ENCODE measurements at places on chromosomes 16 and 17. TPM values are rescaled to one million over a fixed set of nuclear protein-coding genes. Genes with fewer than 3 reads are reported as not detected.
A peak's percentile ranks its signal among the peaks of the same experiment; 100 is the strongest.

DNA sequence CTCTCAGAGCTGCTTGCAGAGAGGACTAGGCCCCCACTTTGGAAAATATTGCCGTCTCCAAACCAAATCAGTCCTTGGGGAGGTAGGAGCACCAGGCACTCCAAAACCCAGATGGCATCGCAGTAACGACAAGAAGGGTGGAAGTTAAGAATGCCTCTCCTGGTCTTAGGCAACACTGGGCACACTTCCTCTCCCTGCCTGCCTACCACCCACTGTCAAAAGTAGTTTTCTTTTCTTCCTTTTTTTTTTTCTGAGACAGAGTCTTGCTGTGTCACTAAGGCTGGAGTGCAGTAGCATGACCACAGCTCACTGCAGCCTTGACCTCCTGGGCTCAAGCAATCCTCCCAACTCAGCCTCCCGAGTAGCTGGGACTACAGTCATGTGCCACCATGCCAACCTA, 47.2 kb downstream of the SRL start:
- DNase-seq = no peak
- H3K27me3 ChIP-seq = no peaks in the 10 kb centered on the region
- peaks cover 7% of the 10 kb centered on the region for H3K4me1 ChIP-seq
- H3K4me3 ChIP-seq = no peak overlapping the region
- H3K36me3 ChIP-seq = peaks cover 68% of the 10 kb centered on the region

The FOXO3B gene
- total RNA-seq = 5.6 TPM

The CSH1 gene
- not detected for total RNA-seq

DNA sequence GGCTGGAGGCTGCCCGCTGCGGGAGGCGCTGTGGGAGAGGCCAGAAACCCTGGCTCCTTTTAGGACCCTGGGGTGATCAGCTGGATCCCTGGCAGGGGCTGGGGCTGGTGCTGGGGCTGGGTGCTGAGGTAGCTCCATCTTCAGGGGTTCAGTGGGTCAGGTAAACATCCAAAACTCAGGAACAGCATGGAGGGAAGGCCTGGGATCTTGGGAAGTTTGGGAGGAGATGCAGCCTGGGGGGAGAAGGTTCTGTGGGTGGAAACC, 21.0 kb downstream of the ADGRG5 start:
- H3K27ac ChIP-seq = no peak overlapping the region
- DNase-seq = no peak
- H3K4me3 ChIP-seq = no peak overlapping the region
- H3K4me1 ChIP-seq = no peaks in the 10 kb centered on the region
- no peaks in the 10 kb centered on the region for H3K36me3 ChIP-seq

DNA sequence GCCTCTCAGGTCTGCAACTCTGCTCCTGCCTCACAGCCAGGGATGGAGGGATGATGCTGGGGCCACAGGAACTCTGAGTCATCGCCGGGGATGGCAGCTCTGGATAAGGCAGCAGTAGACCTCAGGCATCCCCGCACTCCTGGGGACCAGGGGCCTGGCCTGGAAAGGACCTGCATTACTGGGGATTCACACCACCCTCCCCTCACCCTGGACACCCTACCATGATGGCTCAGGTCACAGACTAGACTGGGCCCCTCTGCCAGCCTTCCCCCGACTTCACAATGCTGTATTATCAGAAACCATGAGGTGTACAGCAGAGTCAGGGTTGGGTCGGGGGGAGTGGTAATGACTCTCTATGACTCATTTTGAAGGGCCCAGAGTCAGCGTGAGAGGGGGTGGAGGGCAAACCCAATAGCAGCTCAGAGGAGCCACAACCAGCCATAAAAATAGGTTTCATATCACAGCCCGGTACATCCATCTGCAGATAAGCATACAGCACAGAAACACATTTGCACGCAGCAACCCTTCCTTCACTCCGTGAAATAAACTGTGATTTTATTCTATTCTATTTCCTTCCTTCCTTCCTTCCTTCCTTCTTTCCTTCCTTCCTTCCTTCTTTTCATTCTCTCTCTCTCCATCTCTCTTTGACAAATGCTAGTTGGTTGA, 28.8 kb downstream of the DYNLRB2 start:
- no peak for DNase-seq
- H3K27ac ChIP-seq = no peak overlapping the region
- no peak overlapping the region for H3K4me3 ChIP-seq
- H3K4me1 ChIP-seq = no peaks in the 10 kb centered on the region

- DNase-seq = no peak
- H3K27ac ChIP-seq = no peak overlapping the region
- no peaks in the 10 kb centered on the region for H3K27me3 ChIP-seq
- no peak overlapping the region for H3K4me3 ChIP-seq
- H3K36me3 ChIP-seq = no peaks in the 10 kb centered on the region
Measured at GRCh38 chr16:86142801-86143236, 243.9 kb downstream of the IRF8 start.

GRCh38 chr16:88639231-88640038, 1.1 kb downstream of the IL17C start:
- H3K4me3 ChIP-seq = no peak overlapping the region
- no peaks in the 10 kb centered on the region for H3K36me3 ChIP-seq
- H3K4me1 ChIP-seq = no peaks in the 10 kb centered on the region
- no peak overlapping the region for H3K27ac ChIP-seq
- DNase-seq = no peak

DNA sequence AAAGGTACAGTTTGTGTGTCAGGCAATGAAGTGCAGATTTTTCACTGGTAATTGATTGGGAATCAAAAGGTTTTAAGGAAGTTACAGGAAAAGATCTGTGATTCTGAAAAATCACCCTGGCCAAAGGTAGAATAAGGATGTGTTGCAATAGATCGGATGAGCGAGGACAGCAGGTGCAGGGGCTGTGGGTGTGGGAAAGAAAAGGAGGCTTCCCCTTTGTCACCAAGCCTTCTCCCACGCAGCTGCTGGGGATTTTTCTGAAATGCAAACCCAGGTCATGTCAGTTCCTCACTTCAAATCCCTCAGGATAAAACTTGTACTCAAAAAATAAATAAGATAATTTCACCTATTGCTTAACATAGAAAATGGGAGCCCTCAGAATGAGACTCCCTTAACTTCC, 47.9 kb upstream of the ARHGAP17 start:
- no peaks in the 10 kb centered on the region for H3K36me3 ChIP-seq
- peaks cover 14% of the 10 kb centered on the region for H3K4me1 ChIP-seq
- no peaks in the 10 kb centered on the region for H3K27me3 ChIP-seq
- peak; percentile 24 for DNase-seq

The EFNB3 gene
- 0.13 TPM for total RNA-seq

DNA sequence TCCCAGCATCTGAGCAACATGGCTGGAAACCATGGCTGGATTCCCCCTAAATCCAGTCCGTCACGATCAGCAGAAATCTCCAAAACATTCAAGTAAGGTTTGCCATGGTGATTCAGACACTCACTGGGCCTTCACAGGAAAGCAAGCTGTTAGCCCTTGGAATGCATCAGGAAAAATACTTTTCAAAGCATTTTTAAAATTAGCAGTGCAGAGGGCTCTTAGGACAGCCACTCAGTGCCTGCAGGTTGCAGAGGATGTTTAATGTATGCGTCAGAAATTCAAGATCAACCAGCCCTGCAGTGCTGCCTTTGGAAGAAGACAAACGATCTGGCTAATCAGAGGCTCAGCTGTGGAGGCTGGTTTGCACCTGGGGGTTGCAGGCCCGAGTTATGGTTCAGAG, 50.3 kb downstream of the FOXL1 start:
- no peaks in the 10 kb centered on the region for H3K27me3 ChIP-seq
- no peak for DNase-seq
- no peak overlapping the region for H3K27ac ChIP-seq

DNA sequence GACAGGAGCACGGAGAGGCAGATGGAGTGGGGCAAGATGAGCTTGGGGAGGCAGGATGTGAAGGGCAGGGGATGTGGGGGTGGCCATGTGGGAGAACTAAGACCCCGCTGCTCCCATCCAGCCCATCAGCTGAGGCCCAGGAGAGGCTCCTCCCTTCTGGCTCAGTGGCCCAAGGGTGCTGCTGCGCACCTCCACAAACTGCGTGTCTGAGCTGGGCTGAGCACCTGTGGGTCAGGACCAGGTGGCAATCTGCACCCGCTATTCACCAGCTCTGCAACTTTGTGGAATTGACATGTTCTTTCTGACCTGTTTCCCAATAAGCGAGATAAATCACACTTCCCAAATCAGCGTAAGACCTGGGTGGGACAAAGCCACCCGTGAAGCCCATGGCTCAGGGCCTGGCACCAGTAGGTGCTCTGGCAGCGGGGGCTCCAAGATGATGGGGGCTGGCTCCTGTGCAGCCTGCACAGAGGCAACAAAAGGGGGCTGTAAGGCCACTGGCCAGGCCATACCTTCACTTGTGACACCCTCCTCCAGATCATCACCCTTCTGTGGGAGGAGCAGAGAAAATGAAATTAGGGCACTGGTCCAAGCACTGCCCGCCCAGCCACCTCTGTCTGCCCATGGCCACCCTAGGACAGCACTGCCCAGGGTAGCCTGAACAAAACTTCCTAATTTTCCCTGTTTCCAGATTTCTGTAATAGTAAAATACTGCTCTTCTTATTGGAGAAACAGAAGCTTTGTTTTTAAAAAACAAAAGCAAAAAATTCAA, 11.7 kb upstream of the SREBF1 start:
- no peak for DNase-seq
- peak overlapping the region; percentile 84 for H3K27ac ChIP-seq
- H3K4me3 ChIP-seq = no peak overlapping the region
- peaks cover 8% of the 10 kb centered on the region for H3K36me3 ChIP-seq
- no peaks in the 10 kb centered on the region for H3K27me3 ChIP-seq
- peaks cover 38% of the 10 kb centered on the region for H3K4me1 ChIP-seq

The ZNF594 gene
- total RNA-seq = 2.9 TPM

- no peak for DNase-seq
- no peaks in the 10 kb centered on the region for H3K27me3 ChIP-seq
- no peaks in the 10 kb centered on the region for H3K36me3 ChIP-seq
Measured at GRCh38 chr16:12203780-12204351, 227.3 kb downstream of the SNX29 start.

The CFAP52 gene
- not detected for total RNA-seq

The C16orf54 gene
- total RNA-seq = 0.26 TPM

- peak overlapping the region; percentile 97 for H3K4me3 ChIP-seq
- H3K4me1 ChIP-seq = peaks cover 26% of the 10 kb centered on the region
- H3K27ac ChIP-seq = peak overlapping the region; percentile 95
- DNase-seq = no peak
- no peaks in the 10 kb centered on the region for H3K36me3 ChIP-seq
Measured at GRCh38 chr16:85800321-85800669, 800 bp downstream of the COX4I1 start.

The POLDIP2 gene
- 281 TPM for total RNA-seq

DNA sequence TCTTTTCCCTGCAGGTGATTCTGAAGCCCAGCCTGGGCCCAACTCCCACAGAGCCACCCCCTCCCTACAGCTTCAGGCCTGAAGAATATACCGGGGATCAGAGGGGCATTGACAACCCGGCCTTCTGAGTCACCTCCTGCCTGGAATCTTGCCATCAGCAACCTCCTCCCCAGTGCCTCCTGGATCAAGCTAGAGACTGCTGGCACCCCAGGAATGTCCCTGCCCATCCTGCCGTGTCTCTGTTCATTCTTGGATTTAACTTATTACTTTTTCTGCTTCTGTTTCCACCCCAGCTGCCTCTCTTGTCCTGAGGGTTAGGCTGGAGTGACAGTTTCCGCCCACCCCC, 4.9 kb downstream of the TMEM92 start:
- no peak overlapping the region for H3K4me3 ChIP-seq
- no peaks in the 10 kb centered on the region for H3K4me1 ChIP-seq
- H3K27ac ChIP-seq = no peak overlapping the region
- no peak for DNase-seq
- no peaks in the 10 kb centered on the region for H3K36me3 ChIP-seq
- peaks cover 13% of the 10 kb centered on the region for H3K27me3 ChIP-seq

GRCh38 chr17:65290616-65291015, 153.4 kb downstream of the RGS9 start:
- H3K4me1 ChIP-seq = peaks cover 6% of the 10 kb centered on the region
- no peak overlapping the region for H3K4me3 ChIP-seq
- H3K27ac ChIP-seq = no peak overlapping the region
- H3K27me3 ChIP-seq = no peaks in the 10 kb centered on the region
- H3K36me3 ChIP-seq = no peaks in the 10 kb centered on the region

GRCh38 chr17:28385037-28385400, 13.5 kb downstream of the SARM1 start:
- H3K27me3 ChIP-seq = no peaks in the 10 kb centered on the region
- no peaks in the 10 kb centered on the region for H3K36me3 ChIP-seq
- H3K4me1 ChIP-seq = no peaks in the 10 kb centered on the region
- peak overlapping the region; percentile 50 for H3K4me3 ChIP-seq

GRCh38 chr17:74082886-74083285, 120.6 kb upstream of the RPL38 start:
- no peak for DNase-seq
- H3K36me3 ChIP-seq = no peaks in the 10 kb centered on the region
- no peak overlapping the region for H3K4me3 ChIP-seq
- peaks cover 14% of the 10 kb centered on the region for H3K27me3 ChIP-seq
- H3K27ac ChIP-seq = no peak overlapping the region

DNA sequence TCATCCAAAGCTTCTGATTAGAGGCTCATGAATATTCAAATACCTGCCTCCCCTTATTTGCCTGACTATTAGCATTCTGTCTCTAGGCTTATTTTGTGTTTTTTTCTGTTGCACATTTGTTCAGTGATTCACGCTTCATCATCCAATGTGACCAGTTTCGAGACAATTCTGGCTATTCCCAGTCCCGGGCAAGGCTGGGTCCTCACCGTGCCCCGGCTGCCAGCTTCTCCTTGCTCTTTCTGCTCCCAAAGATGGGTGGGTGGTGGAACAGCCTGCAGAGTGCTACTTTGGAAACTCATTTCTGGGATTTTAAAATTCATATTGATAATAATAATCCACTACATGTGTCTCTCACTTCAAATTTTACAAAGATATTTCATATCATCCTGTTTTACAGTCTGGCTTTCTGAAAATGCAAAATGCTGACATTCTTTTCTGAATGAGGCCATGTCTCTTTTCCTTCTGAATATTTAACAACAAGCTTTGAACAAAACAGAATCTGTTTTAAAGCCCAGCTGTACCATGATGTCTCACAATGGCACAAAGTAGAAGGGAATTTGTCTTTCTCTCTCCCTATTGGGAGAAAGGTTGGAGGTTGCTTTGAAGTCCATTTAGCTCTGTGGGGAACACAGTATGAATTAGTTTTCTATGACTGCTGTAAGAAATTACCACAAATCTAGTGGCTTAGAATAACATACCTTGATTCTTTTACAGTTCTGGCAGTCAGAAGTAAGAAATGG, 116.9 kb upstream of the CDH13 start:
- no peak for DNase-seq
- no peaks in the 10 kb centered on the region for H3K27me3 ChIP-seq
- H3K36me3 ChIP-seq = no peaks in the 10 kb centered on the region
- no peaks in the 10 kb centered on the region for H3K4me1 ChIP-seq
- H3K4me3 ChIP-seq = no peak overlapping the region

GRCh38 chr16:29708917-29709600, 30.1 kb downstream of the QPRT start:
- H3K4me3 ChIP-seq = no peak overlapping the region
- DNase-seq = no peak
- no peak overlapping the region for H3K27ac ChIP-seq
- no peaks in the 10 kb centered on the region for H3K27me3 ChIP-seq
